ENCODE measurements at places on chromosomes 7 and 10.

- no peak for DNase-seq
Measured at GRCh38 chr7:65325793-65326432, 47.7 kb upstream of the ZNF92 start.

DNA sequence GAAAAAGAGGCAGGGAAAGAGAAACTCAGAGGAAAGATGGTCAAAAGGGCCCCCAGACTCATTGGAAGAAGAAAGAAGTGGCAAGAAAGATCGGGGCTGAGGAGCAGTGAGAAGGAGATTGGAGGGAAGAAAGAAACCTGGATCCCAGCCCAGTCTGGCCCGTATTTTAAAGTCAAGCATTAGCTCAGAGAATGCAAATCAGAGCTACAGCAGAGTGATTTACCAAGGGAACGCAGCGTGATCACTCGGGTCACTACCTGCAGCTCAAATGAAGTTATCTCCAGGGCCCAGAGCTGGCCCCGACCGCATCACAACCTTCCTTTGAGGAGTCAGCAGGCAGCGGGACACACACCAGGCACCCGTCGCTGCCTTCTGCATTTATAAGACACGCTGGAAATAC lies 72.8 kb downstream of the CARD11 start:
- no peak for DNase-seq

GRCh38 chr7:107147464-107148393 lies 21.1 kb upstream of the HBP1 start:
- no peak for DNase-seq

GRCh38 chr7:121102619-121103018 lies 114.1 kb downstream of the CPED1 start:
- DNase-seq, result no peak

- DNase-seq, result no peak
Measured at GRCh38 chr7:148709014-148709413, 10.3 kb downstream of the CUL1 start.

DNA sequence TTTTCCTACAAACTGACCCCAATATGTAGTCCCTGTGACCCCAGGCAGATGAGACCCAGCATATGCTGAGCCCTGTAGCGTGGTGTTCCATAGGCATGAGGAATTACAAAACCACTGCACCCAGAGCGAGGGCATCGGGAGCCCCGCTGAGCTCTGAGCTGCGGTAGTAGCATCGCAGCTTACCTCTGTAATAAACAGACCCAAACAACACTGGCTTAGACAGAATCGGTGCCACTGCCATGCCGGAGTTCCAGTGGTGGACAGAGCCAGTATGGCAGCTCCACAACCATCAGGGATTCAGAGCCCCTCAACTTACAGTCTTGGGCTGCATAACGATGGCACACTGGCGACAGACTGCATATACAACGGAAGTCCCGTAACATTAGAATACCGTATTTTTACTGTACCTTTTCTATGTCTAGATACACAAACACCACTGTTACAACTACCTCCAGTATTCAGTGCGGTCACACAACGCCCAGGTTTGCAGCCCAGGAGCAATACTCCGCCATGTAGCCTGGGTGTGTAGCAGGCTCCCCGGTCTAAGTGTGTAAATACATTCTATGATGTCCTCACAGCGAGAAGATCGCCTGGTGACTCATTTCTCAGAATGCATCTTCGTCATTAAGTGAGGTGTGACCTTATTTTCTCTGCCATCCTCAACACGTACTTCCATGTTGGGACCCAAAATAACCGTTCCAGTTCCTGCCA lies 68.8 kb downstream of the PROSER2 start:
- no peak for DNase-seq

DNA sequence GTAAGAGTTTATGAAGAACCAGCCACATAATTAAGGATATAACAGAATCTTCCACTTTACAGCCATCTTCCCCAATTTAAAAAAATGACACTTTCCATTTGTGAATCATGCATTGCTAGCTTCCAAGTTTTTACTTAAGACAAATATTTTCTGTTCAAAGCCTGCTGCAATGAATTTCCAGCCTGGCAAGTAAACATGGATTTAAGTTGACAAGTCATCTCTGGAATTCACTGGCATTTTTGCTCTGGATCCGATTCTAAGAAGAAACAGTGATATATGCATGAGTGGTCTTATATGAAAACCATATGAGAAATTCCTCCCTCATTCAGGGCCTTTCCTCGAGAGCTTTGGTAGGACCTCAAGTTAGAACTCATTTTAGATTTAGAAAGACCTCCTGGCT lies 116.1 kb upstream of the CDCA7L start:
- DNase-seq, result no peak

DNA sequence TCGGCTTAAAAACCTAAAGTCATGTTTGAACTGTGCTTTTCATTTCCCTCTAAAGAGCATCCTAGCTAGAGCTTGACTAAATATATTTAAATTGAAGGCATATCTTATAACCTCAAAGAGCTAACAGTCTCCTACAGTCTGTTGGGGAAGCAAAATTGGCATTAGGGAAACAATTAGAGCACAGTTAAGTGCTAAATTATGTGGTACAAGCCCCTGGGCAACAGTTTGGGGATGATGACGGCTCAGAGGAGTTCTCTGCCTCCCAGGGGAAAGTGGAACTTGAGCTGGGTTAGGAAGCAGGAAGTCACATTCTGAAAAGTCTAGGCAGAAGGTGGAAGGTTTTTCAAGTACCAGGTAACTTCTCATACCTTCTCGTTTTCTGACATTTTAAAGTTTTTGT lies 18.6 kb upstream of the GOT1 start:
- DNase-seq, result no peak

DNA sequence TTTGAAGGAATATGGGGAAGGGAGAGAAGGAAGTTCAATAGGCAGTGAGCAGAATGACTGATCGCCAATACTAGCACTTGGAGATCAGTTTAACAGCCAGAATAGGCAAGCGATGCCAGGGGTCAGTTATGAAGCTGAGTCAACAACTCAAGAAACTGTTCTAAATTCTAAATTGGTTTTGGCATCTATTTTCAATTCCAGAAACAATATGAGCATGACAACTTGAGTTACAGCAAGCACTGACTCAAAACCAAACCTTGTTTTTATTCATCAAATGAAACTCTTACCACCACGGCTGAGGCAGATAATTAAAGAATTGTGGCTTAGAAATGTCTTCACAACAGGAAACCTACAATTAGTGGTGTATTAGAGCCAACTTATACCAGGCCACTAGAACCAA lies 180.5 kb upstream of the ASAH2 start:
- DNase-seq, result no peak
